ENCODE measurements at places on chromosomes 5 and 9. TPM values are rescaled to one million over a fixed set of nuclear protein-coding genes. Genes with fewer than 3 reads are reported as not detected.
A peak's percentile ranks its signal among the peaks of the same experiment; 100 is the strongest.

Gene PCDHA7
- 0.57 TPM for total RNA-seq

Gene CTSL
- 130 TPM for total RNA-seq

Gene PIP5K1B
- total RNA-seq = 8.8 TPM

Gene SHC3
- 1.1 TPM for total RNA-seq

Gene QSOX2
- total RNA-seq = 7.9 TPM

Gene SLC2A6
- total RNA-seq = 3.3 TPM

DNA sequence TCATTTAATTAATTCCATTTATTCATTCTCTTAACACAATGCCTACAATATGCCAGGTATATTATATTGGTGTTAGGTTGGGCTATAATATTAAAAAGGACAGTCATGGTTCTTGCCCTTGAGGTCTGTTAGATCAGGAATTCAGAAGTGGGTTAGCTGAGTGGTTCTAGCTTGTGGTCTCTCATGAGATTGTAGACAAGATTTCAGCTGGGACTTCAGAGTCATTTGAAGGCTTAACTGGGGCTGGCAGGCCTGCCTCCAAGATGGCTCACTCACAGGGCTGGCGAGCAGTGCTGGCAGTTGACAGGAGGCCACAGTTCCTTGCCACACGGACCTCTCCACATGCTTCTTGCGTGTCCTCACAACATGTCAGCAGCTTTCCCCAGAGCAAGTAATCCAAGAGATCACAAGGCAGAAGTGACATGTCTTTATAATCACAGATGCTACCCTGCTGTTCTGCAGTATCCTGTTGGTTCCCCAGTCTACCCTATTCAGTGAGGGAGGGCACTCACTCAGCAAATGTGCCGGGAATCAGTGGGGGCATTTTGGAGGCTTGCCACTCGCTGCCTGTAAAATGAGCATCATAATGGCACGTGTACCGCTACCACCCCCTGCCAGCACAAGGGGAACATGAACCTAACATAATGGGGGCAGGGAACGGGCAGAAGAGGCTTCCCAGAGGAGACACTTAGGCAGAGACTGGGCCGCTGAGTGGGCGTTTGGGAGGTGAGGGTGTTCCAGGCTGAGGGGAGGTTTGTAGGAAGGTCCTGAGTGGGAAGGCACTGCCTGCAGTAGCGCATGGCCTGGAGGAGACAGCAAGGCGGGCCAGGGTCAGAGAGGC is 70.0 kb downstream of the EXOSC2 start:
- no peak overlapping the region for H3K4me3 ChIP-seq
- H3K36me3 ChIP-seq = no peaks in the 10 kb centered on the region
- no peaks in the 10 kb centered on the region for H3K4me1 ChIP-seq
- H3K27me3 ChIP-seq = no peaks in the 10 kb centered on the region
- H3K27ac ChIP-seq = no peak overlapping the region
- DNase-seq = no peak

- no peak overlapping the region for H3K4me3 ChIP-seq
- no peaks in the 10 kb centered on the region for H3K27me3 ChIP-seq
- no peaks in the 10 kb centered on the region for H3K36me3 ChIP-seq
- no peak overlapping the region for H3K27ac ChIP-seq
- DNase-seq = no peak
Observed at GRCh38 chr9:118401546-118401945, 697.3 kb downstream of the TLR4 start.

GRCh38 chr9:102550266-102550665 is 444.9 kb upstream of the CYLC2 start:
- no peak overlapping the region for H3K4me3 ChIP-seq
- no peaks in the 10 kb centered on the region for H3K36me3 ChIP-seq
- H3K27ac ChIP-seq = no peak overlapping the region
- no peaks in the 10 kb centered on the region for H3K4me1 ChIP-seq

GRCh38 chr5:39100301-39100850 is 26.2 kb upstream of the RICTOR start:
- H3K4me1 ChIP-seq = no peaks in the 10 kb centered on the region
- H3K27ac ChIP-seq = no peak overlapping the region
- no peaks in the 10 kb centered on the region for H3K27me3 ChIP-seq
- DNase-seq = no peak
- H3K4me3 ChIP-seq = no peak overlapping the region

DNA sequence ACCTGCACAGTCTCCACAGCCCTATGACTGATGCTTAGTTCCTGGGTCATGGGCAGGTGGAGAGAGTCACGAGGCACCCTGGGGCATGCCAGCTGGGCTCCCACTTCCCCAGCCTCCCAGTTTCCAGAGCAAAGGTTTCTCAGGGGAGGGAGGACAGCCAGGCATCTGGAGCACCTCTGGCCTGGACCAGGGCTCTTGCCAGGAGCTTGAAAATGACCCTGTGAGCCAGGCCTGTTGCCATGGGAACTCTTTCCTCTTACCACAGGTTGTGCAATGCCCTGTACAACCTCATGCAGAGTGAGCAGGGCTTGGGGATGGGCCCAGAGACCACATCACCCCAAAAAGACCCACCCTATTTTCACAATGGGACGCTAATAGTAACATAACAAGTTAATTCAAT is 113.1 kb downstream of the PSD2 start:
- no peaks in the 10 kb centered on the region for H3K27me3 ChIP-seq
- no peak overlapping the region for H3K4me3 ChIP-seq
- DNase-seq = no peak
- no peaks in the 10 kb centered on the region for H3K36me3 ChIP-seq

DNA sequence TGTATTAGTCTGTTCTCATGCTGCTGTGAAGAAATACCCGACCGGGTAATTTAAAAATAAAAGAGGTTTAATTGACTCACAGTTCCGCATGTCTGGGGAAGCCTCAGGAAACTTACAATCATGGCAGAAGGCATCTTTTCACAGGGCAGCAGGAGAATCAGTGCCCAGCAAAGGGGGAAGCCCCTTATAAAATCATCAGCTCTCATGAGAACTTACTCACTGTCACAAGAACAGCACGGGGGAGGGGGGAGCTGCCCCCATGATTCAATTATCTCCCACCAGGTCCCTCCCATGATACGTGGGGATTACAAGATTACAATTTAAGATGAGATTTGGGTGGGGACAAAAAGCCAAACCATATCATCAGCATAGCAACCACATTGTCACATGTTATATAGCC is 102.5 kb downstream of the GPBP1 start:
- no peaks in the 10 kb centered on the region for H3K36me3 ChIP-seq
- H3K4me1 ChIP-seq = no peaks in the 10 kb centered on the region
- H3K27me3 ChIP-seq = no peaks in the 10 kb centered on the region
- H3K4me3 ChIP-seq = no peak overlapping the region

- H3K27me3 ChIP-seq = no peaks in the 10 kb centered on the region
- no peaks in the 10 kb centered on the region for H3K4me1 ChIP-seq
- H3K27ac ChIP-seq = no peak overlapping the region
- DNase-seq = no peak
- no peak overlapping the region for H3K4me3 ChIP-seq
Observed at GRCh38 chr9:35827486-35827885, 1.0 kb downstream of the FAM221B start.

- peak; percentile 77 for DNase-seq
- peak within 1 kb of the TSS; percentile 72 for H3K27ac ChIP-seq
- H3K4me1 ChIP-seq = peaks cover 2% of the 10 kb centered on the region
- H3K4me3 ChIP-seq = peak within 1 kb of the TSS; percentile 99
- H3K36me3 ChIP-seq = no peaks in the 10 kb centered on the region
- no peaks in the 10 kb centered on the region for H3K27me3 ChIP-seq
Observed at GRCh38 chr9:96383165-96383942, at the start of gene SLC35D2. Gene SLC35D2, minus strand, starts transcription at chr9:96383711. Its CDS starts 77 bp downstream, at chr9:96383634.

- no peaks in the 10 kb centered on the region for H3K36me3 ChIP-seq
- no peak overlapping the region for H3K27ac ChIP-seq
- no peaks in the 10 kb centered on the region for H3K27me3 ChIP-seq
- H3K4me3 ChIP-seq = no peak overlapping the region
- DNase-seq = no peak
- peaks cover 2% of the 10 kb centered on the region for H3K4me1 ChIP-seq
Observed at GRCh38 chr5:146745931-146746577, 132.5 kb downstream of the PPP2R2B start.
